ENCODE measurements at places on chromosomes 7 and 10.

- DNase-seq, result no peak
These were observed 8.4 kb downstream of the CPA2 start for GRCh38 chr7:130274983-130275591.

- no peak for DNase-seq
These were observed 110.5 kb downstream of the IPMK start for GRCh38 chr10:58157076-58157766.

DNA sequence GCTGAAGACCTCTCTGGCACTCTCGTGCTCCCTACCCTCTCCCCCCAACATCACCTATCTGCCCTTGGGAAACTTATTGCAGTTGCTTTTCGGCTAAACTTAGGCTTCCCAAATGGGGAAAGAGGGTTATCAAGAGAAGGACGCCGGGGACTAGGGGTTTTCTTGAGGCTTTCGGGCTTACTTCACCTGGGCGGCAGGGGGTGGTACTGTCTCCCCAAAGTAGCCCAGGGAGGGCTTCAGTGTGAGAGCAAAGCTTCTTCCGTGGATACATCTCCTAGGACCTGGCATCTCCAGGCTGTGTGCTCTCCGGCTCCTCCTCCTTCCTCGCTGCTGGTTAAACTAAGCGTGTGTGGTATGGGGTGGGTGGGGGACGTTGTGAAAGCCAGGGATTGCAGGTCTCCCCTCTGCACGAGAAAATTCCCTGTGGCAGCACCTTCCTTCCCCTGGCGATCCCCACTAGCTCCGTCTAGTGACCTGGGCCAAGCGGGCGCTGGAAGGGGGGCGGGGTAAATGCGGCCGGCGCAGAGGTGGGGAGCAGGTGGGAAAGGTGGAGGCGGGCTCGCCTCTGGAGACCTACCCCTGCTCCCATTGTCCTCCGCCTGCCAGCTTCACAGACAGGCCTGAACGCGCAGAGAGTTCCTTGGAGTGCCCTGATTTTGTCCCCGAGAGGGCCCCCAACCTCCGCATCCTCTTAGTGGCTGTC lies 1.1 kb downstream of the PLXDC2 start:
- no peak for DNase-seq

GRCh38 chr7:123979876-123980275 lies 53.0 kb downstream of the TMEM229A start:
- no peak for DNase-seq

GRCh38 chr7:75772081-75773077 lies at the start of gene CCL26:
TSS of gene CCL26 (minus strand) at chr7:75772211. CDS start at chr7:75772176, 35 bp downstream.
- no peak for DNase-seq

- no peak for DNase-seq
These were observed 75.1 kb downstream of the EMX2 start for GRCh38 chr10:117617659-117618058.

DNA sequence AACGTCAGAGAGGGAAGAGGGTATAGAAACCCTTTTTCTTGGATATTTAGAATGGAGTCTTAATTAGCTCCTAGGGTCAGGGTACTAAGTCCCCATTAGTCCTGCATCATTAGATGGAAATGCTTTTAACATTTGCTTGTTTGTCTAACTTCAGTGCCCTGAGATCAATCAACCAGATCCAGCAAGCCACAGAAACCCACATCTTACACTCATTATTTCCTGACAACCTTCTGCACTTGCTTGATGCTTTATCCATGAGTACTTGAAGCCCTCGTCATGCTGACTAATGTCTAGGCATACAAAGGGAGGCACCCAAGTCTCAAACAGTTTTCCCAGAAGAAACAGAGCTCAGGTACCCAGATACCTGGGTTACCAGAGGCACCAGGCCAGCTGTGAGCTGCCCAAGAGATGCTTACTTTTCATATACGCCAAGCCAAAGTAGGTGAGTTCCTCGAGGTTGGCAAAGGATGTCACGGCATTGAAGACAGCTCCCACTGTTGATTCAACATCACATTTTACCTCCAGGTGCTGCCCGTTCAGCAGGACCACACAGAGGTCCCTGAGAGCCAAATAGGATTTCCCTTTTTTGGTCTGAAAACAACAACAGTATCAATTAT lies 42.7 kb downstream of the FRMPD2 start:
- no peak for DNase-seq

DNA sequence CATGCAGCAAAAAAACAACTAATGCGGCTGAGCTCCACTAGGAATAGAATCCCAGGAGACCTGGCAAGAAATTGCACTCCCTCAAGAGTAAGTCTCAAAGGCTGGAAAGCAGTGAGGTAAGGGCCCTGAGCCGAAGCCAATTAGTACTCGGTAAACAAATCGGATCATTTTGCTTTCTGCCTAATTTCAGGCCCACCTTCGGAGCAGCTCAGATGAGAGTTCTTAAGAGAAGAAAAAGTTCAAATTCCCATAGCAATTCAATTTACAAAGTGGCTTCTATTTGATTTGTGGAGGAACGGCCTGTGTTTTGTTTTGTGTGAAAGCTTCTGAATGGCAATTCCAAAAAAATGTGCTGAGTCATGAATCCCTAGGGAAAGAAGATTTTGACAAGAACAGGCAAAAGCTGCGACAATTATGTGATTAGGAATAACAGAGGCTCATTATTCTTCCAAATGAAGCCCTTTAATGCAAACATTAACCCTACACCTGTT lies 60.9 kb downstream of the SLC16A9 start:
- DNase-seq, result no peak

GRCh38 chr10:11835704-11836103 lies 12.5 kb downstream of the PROSER2 start:
- DNase-seq, result no peak

DNA sequence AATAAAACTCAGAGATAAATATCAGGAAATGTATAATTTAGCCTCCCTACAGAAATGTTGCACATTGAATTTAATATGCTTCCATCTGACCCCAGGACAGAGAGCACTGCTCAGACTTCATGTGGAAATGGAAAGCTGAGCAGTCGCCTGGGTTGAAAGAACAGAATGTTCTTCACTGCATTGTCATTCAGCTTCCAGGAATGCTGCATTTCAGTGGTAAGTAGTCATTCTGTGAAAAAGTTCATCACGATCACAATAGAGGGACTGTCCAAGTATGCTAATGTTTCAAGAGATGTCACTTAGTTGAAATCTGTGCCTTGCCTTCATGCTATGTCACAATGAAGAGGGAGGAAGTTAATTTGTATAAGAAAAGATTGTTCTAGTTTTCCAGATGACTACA lies 147.3 kb downstream of the NRCAM start:
- DNase-seq, result no peak

GRCh38 chr7:44740055-44740454 lies 8.6 kb upstream of the ZMIZ2 start:
- DNase-seq, result no peak

GRCh38 chr7:24907311-24907886 lies 72.6 kb downstream of the OSBPL3 start:
- DNase-seq, result no peak

GRCh38 chr10:6136215-6137201 lies 47.7 kb downstream of the RBM17 start:
- DNase-seq, result no peak

GRCh38 chr10:119211625-119212441 lies 4.5 kb downstream of the GRK5 start:
- no peak for DNase-seq

DNA sequence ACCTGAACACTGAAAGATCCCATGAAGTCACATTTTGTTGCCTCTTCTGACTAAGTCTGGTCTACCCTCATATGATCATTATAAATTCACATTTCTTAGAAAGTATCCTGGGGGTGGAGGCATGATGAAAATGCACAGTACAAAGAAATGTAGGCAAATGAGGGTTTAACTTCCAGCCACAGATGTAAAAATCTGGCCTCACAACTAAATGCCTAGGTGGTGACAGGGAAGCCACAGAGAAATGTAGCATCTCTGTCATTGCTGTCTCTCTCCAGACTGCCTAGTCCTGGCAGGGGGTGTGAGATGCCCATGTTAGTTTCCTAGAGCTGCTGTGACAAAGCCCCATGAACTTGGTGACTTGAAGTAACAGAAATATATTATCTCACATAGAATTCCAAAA lies 395.9 kb downstream of the SORCS3 start:
- no peak for DNase-seq

DNA sequence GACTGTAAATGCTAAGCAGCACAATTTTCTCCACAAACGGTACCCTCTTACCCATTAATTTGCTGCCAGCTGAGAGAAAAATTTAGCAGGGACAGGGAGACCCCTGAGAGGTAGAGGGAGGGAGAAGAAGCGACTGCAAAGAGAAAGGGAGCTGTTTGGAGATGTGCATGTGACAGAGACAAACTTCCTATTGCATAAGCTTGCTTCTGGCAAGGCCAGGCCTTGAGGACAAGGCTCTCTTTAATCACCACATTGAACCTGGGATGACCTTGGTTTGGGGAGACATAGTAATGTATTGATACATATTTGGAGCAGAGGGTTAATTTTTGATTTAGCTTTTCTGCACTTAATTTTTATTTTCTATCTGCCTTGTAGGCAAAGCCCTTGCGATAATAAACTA lies 31.1 kb upstream of the HIBADH start:
- DNase-seq, result no peak

GRCh38 chr7:3065724-3066143 lies 22.1 kb upstream of the CARD11 start:
- no peak for DNase-seq

DNA sequence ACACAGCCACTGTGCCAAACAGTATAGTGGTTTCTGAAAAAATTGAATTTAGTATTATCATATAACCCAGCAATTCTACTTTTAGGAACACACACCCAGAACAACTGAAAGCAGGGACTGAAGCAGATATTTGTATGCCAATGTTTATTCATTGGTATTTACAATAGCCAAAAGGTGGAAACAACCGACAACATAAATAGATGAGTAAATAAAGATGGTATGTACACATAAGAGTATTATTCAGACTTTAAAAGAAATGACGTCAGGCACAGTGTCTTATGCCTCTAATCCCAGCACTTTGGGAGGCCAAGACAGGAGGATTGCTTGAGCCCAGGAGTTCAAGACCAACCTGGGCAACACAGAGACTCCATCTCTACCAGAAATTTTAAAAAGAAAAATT lies 7.2 kb downstream of the CDCA7L start:
- DNase-seq, result no peak

DNA sequence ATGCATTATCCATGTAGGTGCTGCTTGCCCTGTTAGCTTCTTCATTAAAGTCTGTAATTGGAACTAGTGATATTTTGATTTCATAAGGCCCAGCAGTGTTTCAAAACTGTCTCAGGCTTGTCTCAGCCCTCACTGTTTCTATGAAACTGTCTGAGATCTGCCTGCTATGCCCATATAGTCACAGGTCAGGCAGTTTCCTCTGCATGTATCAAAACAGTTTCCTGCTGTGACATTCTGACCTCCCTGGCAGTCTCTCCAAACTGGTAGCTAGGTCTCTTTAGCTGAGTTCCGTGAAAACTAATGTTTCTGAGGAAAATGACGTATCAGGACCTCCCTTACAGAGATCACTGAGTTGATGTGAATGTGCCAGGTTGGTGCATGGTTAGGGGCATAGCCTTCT lies 18.9 kb upstream of the SEMA3D start:
- no peak for DNase-seq

DNA sequence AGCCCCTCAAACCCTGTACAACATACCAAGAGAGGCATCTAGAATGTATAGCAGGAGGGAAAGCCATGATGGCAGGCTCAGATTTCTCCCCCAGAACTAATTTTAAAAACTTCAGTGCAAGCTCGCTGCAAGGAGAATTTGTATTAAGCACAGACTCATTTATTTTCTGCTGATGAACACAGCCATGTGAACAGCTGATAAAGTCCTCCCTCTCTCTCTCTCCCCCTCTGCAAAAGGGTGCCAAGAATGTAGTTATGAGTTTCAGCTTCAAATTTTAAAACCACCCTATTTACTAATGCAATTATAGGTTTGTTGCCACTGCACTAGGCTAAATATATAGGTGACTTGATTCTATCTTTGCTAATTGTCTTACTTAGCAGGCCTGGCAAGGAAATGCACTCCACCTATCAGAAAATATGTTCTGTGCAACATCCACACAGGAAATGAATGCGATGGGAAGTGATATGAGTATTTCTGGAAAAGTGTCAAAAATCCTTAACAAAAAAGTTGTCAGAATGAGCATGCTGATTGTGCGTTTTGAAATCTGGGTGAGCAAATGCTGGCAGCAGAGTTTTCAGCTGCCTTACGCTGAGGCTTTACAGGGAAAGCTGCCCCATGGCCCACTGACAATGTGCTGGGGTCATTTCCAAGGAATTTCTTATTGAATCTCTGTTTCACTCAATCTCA lies 43.4 kb upstream of the GHITM start:
- DNase-seq, result no peak

DNA sequence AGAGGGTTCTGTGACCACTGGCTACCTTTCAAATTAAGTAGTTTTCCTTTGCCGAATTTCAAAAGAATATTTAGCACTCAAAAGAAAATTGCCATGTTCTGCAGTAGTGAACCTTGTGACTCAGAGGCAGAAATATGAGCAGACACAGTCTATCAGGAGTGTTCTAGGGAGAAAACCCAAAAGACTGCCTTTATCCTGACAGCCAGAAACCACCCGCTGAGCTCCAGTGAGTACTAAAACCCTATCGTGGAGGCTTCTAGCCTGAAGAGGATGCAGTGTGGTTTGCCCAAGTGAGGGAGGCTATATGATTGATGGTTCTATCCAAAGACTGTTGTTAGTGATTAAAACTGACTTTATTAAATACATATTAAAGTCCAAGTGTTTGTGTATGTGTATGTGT lies 21.9 kb downstream of the CHRM2 start:
- DNase-seq, result no peak

- no peak for DNase-seq
These were observed 222.0 kb downstream of the MAD1L1 start for GRCh38 chr7:2010551-2011265.

- no peak for DNase-seq
These were observed 79.1 kb upstream of the NEUROD6 start for GRCh38 chr7:31419505-31420055.

GRCh38 chr10:114250236-114250635 lies 11.2 kb downstream of the VWA2 start:
- DNase-seq, result no peak

GRCh38 chr10:102859911-102860310 lies 5.9 kb downstream of the BORCS7 start:
- DNase-seq, result no peak

DNA sequence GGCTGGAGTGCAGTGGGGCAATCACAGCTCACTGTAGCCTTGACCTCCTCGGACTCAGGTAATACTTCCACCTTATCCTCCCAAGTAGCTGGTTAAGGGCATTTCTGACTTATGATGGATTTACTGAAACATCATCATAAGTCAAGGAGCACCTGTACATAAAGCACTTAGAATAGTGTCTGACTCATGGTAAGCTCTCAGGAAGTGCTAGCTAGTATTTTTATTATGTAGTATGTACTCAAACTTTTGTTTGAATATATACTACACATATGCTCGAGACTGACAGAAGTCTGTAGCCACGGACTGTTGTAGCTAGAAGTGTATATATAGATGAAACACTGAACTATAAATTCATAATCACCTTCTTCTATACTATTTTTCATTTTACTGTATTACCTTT lies 107.5 kb upstream of the DNAJB12 start:
- DNase-seq, result no peak

DNA sequence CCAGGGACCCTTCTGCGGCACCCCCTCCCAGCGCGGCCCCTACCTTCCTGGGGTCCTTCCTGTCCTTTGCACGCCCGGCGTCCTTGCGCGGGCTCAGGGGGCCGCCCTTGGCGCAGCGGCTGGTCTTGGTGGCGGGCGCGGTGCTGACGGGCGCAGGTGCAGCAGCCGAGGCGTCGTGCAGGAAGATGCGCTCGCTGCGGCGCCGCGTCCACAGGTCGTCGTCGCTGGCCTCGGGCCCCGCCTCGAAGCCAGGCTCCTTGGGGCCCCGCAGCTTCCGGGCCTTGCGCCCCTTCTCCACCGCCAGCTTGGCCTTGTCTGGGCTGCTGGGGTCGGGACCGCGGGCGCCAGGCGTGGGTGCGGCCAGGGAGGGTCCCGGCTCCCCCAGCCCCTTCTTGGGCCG lies 49.8 kb downstream of the SLC29A4 start:
- DNase-seq, result no peak
